ENCODE measurements at places on chromosomes 6 and 20. TPM values are rescaled to one million over a fixed set of nuclear protein-coding genes. Genes with fewer than 3 reads are reported as not detected.

GRCh38 chr20:8724884-8725283 is 344.0 kb upstream of the PLCB4 start:
- DNase-seq = no peak

Gene DEFB126
- not detected for total RNA-seq

- DNase-seq = no peak
Observed at GRCh38 chr6:64415926-64416325, 780.3 kb downstream of the PHF3 start.

DNA sequence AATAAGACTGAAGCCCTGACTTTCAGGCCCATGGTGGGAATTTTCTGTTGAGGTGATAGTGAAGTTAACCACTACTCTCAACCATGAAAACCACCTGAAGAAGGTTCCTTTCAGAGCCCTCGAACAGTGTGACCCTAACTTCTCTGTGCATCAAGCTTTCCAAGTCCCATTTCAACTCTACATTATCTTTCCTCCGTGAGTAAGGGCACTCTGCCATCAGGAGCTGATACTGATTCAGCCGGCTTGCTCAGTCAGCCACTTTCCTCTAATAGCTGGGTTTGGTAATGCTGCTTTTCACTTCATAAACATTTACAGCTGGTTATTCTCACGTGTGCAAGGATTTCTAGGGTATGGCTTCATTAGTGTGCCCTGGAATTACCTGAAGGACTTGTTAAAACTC is 10.7 kb upstream of the SLA2 start:
- no peak for DNase-seq

Gene TRIM31
- total RNA-seq = not detected

- DNase-seq = peak; percentile 100
Observed at GRCh38 chr6:90369024-90369519, 72.4 kb upstream of the BACH2 start.
